ENCODE measurements at places on chromosomes 16 and 17. TPM values are rescaled to one million over a fixed set of nuclear protein-coding genes. Genes with fewer than 3 reads are reported as not detected.

The TMIGD1 gene
- total RNA-seq, result not detected

The BAHCC1 gene
- total RNA-seq, result 7.1 TPM

The RUSF1 gene
- 33.1 TPM for total RNA-seq

The ZNF646 gene
- total RNA-seq, result 11.4 TPM
